ENCODE measurements at places on chromosomes 12 and 14. TPM values are rescaled to one million over a fixed set of nuclear protein-coding genes. Genes with fewer than 3 reads are reported as not detected.

The CD69 gene
- total RNA-seq: not detected

The GPR84 gene
- total RNA-seq: not detected

The BTG1 gene
- total RNA-seq: 21.2 TPM

The SPX gene
- 1.5 TPM for total RNA-seq

The TMEM30B gene
- total RNA-seq: 13.0 TPM

The MBIP gene
- total RNA-seq: 7.8 TPM

The AQP2 gene
- not detected for total RNA-seq

The ASPG gene
- not detected for total RNA-seq

The WNT5B gene
- total RNA-seq: 19.9 TPM

The MYO1H gene
- not detected for total RNA-seq

The RABGGTA gene
- 51.2 TPM for total RNA-seq

The GLIPR1L1 gene
- total RNA-seq: not detected

The GLIPR1L2 gene
- total RNA-seq: 0.47 TPM

The ANKRD33 gene
- total RNA-seq: not detected
